ENCODE measurements at places on chromosomes 5 and 9.

- H3K27me3 ChIP-seq: no peaks in the 10 kb centered on the region
- H3K4me3 ChIP-seq: no peak overlapping the region
- DNase-seq: no peak
- no peak overlapping the region for H3K27ac ChIP-seq
- H3K4me1 ChIP-seq: peaks cover 16% of the 10 kb centered on the region
Observed at GRCh38 chr9:97773723-97774122, 76.6 kb upstream of the XPA start.

DNA sequence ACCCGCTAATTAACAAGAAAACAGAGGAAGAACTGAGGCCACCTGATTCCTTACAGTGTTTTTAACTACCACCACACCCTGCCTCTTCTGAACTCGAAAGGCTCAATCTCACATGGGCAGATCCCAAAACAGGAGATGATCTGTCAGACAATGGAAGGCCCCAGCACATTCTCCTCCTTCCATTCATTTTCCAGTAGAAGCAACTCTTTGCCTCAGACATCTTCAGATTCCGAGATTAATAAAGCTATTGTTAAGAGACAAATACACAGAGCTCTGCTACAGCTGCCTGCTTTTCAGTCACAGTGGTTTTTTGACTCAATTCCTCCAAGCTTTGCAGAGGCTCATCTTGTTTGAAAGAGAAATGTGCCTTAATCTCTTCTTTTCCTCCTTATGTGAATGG is 127.2 kb upstream of the ADAMTSL1 start:
- H3K27me3 ChIP-seq: no peaks in the 10 kb centered on the region
- H3K36me3 ChIP-seq: no peaks in the 10 kb centered on the region
- no peak overlapping the region for H3K4me3 ChIP-seq
- DNase-seq: no peak
- no peaks in the 10 kb centered on the region for H3K4me1 ChIP-seq
- H3K27ac ChIP-seq: no peak overlapping the region

DNA sequence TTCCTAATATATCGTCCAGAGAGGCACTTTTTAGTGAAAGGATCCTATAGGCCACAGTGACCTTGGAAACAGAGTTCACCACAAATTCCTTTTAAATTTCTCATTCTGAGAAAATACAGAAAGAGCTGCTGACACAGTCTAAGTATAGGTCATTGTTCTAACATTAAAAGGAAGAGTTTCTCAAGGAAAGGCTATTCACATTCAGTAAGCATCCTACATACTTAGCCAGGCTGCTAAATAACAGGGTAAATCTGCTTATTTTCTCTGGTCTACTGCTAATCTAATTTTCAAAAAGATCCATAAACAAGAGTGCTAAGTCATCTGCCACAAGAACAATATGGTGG is 313.7 kb downstream of the PDE4D start:
- no peak overlapping the region for H3K27ac ChIP-seq
- no peak overlapping the region for H3K4me3 ChIP-seq
- no peak for DNase-seq
- no peaks in the 10 kb centered on the region for H3K36me3 ChIP-seq
- peaks cover 10% of the 10 kb centered on the region for H3K4me1 ChIP-seq

DNA sequence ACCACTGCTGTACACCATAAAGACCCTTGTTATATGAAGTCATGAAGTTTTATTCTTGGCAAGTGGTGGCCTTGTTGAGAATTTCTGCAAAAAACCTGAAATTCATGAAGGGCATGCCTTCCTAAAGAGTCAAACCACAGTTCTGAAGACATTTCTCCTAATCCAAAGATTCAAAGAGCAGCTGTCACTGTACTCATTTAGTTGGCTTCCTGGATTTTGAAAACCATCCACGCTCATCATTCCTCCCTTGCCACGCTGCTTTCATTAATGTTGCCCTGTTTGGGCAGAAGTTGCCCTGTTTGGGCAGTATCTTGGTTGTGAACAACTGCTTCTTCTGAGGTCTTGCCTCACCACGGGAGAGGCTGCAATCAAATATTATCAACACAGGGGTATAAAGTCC is 560.3 kb upstream of the TLE4 start:
- H3K4me3 ChIP-seq: no peak overlapping the region
- no peaks in the 10 kb centered on the region for H3K4me1 ChIP-seq
- no peaks in the 10 kb centered on the region for H3K36me3 ChIP-seq
- DNase-seq: no peak
